Activated CD4-positive, alpha-beta T cell treated with anti-CD3 and anti-CD28 coated beads, Interleukin-2, amount 50 U/mL, for 24 hours (primary cell): ENCODE measurements at places on chromosomes 16 and 17.

GRCh38 chr17:82021107-82021899, 1.4 kb downstream of the CENPX start:
- DNase-seq: no peak

DNA sequence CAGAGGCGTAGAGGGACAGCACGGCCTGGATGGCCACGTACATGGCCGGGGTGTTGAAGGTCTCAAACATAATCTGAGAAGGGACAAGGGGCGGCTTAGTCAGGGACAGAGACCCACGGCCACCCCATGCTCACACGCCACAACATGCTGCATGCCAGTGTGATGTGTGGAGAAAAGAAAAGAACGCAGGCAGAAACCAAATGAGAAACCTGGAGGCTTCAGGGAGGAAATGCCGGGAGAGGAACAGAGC, 1.1 kb downstream of the ACTG1 start:
- DNase-seq: no peak

GRCh38 chr17:42142371-42142896, 12.4 kb downstream of the RAB5C start:
- no peak for DNase-seq

- peak; percentile 45 for DNase-seq
Observed at GRCh38 chr16:11051879-11052808, 107.8 kb downstream of the CLEC16A start.

DNA sequence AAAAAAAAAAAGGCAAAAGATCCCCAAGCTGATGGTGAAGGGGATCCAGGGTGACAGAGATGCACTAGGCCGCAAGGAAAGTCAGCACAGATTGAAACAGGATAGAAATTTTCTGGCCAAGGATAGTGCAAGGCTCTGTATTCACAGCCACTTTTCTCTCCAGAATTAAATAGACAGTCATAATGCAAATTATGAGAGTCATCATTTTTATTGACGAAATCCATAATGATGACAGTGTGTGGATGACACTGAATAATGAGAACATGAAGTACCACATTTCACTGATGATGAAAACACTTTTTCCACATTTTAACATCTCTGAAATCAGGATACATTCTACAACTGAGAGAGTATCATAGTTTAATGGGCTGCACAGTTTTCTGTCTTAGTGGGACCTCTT, 72.5 kb downstream of the CDYL2 start:
- no peak for DNase-seq

DNA sequence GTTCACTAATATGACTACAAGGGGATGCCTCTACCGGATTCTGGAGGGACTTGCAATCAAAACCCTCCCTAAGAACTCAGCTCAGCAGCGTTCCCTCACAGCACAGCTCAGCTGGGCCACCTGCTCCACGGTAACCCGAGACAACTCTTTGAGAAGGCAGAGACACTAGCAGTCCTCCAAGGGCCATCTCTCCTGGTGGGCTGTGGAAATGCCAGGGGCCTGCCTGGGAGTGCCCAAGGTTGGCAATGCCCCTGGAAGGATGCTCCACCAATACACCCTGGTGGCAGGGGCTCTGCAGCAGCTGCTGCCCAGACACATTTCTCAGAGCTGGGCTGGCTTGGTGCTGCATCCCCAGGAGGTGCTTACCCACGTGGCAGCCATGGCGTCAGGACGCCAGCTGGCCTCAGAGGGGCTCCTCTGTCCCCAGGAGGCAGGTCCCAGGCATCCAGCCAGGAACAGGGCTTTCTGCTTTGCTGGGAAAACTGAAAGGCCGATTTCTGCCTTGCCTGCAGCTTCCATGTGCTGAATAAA, 16.5 kb downstream of the CDIP1 start:
- no peak for DNase-seq

DNA sequence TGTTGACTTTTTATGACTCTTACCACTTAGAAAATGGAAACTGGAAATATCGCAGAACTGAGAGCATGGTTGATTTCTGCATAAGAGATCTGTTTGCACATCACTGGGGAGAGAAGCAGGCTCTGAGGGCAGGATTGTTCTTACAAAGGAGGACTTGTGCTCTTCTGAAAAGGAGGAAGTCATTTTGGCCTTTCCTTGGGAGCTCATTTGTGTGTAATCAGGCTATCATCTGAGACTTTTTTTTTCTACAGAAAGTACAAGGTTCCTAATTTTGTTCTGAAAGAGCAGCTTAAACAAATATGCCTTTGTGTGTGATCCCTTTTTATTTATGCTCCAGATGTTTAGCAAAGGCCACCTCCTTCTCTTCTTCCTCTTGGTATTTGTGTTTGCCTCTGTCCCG, 145.7 kb upstream of the CACNG5 start:
- DNase-seq: no peak

GRCh38 chr16:48125888-48126287, 29.9 kb downstream of the ABCC12 start:
- no peak for DNase-seq

- peak; percentile 31 for DNase-seq
Observed at GRCh38 chr17:66906321-66907278, 57.9 kb upstream of the CACNG4 start.

- no peak for DNase-seq
Observed at GRCh38 chr17:1031711-1032110, 34.8 kb downstream of the TIMM22 start.

- no peak for DNase-seq
Observed at GRCh38 chr17:8133941-8134340, 10.0 kb upstream of the HES7 start.

DNA sequence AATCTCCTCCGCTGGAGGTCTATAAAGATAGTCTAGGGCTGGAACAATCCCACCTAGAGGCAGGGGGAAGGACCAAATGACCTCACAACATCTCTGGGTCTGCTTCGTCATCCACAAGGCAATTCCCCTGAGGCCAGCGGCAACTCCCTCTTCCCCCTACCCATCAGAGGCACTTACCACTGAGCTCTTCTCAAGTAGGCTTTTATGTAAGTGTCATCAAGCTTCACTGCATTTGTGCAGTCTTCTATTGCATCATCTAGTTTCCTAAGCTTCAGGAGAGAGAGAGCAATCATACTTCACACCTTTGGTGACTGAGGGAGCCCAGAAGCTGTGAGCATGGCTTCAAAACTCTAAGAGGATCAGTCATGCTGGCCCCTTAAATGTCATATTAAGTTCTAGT, 21.0 kb downstream of the CNP start:
- no peak for DNase-seq

DNA sequence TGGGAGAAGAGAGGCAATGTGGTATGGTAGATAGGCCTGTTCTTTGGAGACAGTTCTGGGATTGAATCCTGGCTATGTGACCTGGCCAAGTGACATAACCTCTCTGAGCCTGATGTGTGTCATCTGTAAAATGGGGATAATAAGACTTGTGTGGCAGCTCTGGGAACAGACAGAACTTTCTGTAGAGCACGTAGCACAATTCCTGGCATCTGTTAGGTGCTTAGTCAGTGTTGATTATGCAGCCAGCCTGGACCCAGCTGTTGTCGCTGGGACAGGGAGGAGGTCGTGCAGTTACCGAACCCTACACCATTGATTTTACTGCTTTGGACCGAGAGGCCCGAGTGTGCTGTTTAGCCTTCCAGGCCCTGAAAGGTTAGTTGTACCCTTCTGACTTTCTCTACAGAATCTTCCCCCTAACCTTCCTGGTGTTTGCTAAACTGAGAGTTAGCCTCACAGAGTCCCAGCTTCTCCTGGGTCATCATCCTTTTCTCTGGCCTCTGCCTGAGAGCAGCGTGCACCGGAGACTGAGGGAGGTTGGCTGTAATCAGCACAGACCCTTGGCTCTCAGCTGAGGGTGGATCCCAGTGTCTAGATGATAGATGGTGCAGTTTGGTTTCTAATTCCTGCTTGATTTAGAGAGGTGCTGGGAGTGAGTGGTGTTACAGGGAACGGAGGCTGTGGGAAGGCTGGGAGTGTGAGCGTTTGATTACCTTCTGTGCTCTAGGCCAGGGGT, 31.9 kb downstream of the MSI2 start:
- no peak for DNase-seq

GRCh38 chr16:87060034-87060986, 256.9 kb downstream of the C16orf95 start:
- DNase-seq: no peak

DNA sequence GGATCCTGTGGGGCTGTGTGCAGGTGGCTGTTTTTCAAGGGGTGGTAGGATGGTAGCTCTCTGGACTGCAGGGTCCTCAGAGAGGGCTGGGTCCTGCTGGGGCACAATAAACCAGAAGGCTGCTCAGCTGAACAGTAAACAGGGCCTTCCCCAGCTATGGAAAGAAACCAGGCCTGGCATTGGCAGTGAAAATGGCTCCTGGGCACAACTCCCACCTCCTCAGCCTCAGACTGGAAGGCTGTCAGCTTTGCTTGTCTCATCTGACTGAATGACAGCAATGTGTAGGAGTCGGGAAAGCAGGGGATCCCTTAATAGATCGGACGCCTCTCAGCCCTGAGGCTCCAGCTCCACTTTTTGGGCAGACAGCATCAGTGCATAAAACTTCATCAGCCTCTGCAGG, 59.8 kb upstream of the NLRP1 start:
- DNase-seq: no peak

- DNase-seq: no peak
Observed at GRCh38 chr16:56675685-56676210, 6.1 kb downstream of the MT1H start.

DNA sequence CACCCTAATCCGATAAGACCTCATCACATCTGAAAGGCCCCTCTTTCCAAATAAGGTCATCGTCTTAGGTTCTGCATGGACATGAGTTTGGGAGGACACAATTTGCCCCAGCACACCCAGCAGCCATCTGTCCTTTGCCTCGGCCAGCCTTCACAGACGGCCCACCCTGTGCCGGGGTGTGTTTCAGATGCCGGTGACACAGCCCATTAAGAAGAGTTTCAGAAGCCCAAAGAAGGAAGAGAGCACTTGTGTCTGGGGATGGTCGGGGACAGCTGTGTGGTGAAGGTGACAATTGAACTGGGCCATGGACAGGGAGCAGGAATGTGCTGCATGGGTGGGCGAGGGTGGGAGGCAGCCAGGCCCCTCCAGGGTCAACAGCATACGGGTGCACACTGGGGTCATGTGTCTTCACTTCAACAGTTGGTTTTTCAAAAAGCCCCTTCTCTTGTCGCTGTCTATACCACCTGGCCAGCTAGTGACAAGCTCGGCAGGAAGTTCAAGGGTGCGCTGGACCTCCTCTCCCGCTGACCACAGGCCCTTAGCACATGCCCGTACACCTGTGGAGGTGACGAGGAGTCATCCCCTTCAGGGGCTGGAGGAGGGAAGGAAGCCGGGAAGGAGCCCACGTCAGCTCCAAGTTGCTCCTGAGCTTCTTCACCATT, 183.1 kb downstream of the C16orf95 start:
- DNase-seq: no peak

DNA sequence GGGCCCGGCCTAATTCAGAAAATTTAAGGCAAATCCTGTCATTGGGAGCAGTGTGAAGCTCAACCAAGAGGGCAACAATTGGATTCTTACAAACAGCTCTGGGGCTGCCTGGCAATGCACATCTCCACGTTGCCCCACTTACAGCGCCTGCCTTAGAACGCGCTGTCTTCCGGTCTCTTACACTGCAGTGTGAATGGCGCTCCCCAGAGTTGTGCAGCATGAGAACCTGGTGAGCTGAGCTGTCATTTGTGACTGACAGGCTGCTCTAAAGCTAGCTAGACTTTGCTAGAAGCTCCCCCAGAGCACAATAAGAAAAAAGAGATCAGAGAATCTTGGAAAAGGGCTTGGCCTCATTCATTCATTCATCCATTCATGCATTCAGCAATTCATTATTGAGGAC, 64.5 kb upstream of the PLCG2 start:
- no peak for DNase-seq

- DNase-seq: no peak
Observed at GRCh38 chr17:55687037-55687436, 35.6 kb downstream of the TMEM100 start.

DNA sequence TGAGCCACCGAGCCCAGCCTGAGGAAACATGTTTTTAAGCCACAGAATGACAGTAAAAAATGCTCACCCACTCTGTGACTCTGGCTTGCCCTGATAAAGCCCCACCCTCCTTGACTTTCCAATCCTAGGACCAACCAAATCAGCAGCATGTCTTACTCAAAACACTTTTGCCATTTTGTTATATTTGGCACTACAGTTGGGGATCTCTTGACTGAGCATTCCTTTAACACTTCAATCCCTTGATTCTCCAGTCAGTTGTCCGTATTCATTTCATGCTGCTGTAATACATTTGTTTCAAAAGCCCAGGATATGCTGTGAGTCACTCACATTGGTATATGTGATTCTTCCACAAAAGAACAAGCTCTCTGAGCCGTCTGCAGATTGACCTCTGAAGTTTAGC, 8.2 kb downstream of the MYH3 start:
- no peak for DNase-seq

DNA sequence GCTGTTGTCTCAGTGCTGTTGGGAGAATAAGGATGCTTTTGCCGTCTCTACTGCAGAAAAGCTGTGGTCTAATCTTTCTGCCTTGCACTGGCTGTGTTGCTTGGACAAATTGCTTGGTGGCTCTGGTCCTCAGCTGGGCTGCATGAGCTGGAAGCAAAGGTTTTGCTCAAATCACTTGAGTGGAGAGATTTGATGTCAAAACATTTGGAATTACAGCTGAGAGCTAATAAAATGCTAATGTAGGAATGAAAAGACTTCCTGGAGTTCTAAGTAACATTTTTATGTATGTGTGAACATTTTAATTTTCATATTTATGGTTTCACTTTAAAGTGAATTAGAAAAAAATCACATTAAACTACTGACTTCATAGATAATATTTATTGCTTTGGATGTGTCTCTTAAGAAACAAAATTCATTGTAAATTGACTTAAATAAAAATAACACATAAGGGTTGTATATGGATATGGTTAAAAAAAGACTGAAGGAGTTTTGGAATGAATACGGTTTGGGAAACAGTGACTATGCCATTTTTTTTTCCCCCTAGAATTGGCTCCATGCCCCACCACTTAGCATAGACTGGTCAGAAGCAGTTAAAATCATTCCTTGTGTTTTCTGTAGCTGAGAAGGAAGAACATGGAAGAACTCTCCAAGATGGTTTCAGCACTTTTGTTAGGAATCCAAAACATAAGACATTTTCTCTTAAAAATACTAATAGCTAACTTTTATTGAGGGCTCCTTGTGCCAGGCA, 39.2 kb upstream of the FAM20A start:
- no peak for DNase-seq
